ENCODE measurements at places on chromosomes 7 and 10. TPM values are rescaled to one million over a fixed set of nuclear protein-coding genes. Genes with fewer than 3 reads are reported as not detected.

- no peak for DNase-seq
Measured at GRCh38 chr10:4006051-4006450, 221.0 kb upstream of the KLF6 start.

GRCh38 chr10:77256346-77256745, 381.3 kb downstream of the KCNMA1 start:
- DNase-seq = no peak

PLXDC2 gene
- 6.2 TPM for polyA plus RNA-seq

CFAP69 gene
- 0.99 TPM for polyA plus RNA-seq

GRCh38 chr7:148340438-148341280, 249.9 kb upstream of the C7orf33 start:
- DNase-seq = no peak

- no peak for DNase-seq
Measured at GRCh38 chr10:88178758-88179157, 315.3 kb downstream of the PTEN start.

DNA sequence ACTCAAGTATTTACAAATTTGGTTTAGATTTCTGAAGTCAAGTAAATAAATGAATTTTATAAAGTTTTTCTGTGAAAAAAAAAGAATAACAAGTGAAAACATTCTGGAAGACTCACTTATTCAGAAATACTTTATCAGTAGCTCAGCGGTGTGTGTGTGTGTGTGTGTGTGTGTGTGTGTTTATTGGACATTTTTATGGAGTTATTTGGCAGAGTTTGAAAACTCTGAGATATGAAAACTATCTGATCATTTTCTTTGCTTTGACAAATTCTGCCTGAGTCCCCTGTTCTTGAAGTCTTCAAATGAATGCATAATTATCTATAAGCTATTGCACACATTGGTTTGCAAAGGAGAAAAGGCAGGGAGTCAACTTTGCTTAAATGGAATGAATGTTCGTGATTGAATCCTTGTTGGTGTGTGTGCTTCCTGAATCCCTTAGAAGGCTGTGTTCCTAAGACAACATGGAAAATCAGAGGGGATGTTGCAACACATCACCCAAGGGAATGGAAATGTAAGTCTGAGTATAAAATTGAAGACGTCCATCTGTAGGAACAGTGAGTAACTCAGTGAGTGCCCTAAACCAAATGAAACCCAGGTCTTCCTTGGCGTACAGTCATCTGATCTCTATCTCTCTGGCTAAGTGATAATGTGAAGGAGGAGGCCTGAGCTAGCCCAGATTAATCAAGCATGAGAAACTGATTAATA, 160.9 kb downstream of the REEP3 start:
- peak; percentile 68 for DNase-seq

ITGA8 gene
- 0.66 TPM for polyA plus RNA-seq

DNA sequence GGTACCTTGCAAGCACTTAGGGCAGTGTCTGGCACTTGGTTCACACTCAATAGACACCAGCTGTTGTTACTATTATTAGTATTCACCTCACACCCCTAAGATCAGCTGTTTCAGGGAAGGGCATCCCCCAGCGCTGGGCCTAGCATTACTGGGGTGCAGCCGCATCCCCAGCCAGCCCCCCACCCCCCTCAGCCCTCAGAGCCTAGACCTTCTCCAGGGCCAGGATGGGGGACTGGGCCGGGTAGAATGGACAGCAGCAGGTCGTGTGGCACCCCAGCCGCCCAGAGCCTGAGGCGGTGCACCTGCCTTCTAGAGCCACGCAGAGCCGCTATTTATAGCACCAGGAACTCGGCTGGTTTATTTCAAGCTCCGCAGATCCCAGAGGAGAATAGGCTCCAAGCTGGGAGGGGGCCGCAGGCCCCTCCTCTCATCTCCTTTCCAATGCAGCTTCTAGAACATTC, 60.5 kb downstream of the GTF2IRD1 start:
- DNase-seq = no peak
